Stimulated activated CD8-positive, alpha-beta memory T cell treated with anti-CD3 and anti-CD28 coated beads, Interleukin-15, amount 100 ng/mL, for 4 hours (primary cell): ENCODE measurements at places on chromosomes 1 and 21.

DNA sequence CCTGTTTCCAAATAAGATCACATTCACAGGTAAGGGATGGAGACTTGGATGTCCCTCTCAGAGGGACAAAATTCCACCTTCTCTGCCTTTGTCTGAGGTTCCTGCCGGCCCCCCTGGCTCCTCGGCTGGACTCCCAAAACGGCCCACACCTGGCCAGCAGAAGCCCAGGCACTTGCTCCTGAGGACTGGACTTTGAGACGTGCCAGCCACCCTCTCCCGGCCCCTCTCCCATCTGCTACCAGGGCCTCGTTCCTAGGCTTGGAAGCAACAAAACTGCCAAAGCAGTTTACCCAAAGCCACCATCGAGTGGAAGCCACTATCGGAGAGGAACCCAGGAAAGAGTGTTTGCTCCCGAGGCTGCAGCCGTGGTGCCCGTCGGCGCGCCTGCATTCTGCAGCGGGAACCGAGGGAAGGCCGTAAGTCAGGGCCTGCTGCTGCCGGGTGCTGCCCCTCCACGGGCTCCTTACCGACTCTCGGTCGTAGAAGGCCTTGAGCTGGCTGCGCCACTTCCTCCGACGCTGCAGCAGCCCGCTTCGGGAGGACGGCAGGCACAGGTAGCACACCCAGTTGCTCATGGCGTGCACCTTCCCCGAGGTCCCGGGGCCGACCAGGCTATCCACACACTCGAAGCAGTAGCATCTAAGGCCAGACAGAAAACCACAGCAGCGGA lies 3.5 kb downstream of the DNMT3L start:
- no peak for DNase-seq

GRCh38 chr1:11977625-11978024 lies 2.6 kb upstream of the MFN2 start:
- DNase-seq, result no peak

DNA sequence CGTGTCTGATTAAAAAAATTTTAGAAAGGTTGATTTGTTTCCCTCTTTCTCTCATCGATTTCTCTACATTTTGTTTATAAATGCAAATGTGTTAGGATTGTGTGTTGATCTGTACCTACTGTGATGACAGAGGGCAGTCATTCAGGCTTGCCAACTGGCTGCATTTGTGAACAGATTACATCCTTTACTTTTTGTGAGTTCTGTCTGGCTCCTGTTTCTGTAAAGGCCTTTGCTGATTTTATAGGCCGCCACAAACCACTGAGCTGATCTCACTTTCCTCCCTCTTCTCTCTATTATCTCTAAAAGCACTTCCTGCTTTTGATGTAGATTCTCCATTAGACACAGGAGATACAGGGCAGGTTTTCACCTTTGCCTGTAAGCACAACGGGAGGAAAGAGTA lies 106.8 kb downstream of the ESRRG start:
- DNase-seq, result no peak

DNA sequence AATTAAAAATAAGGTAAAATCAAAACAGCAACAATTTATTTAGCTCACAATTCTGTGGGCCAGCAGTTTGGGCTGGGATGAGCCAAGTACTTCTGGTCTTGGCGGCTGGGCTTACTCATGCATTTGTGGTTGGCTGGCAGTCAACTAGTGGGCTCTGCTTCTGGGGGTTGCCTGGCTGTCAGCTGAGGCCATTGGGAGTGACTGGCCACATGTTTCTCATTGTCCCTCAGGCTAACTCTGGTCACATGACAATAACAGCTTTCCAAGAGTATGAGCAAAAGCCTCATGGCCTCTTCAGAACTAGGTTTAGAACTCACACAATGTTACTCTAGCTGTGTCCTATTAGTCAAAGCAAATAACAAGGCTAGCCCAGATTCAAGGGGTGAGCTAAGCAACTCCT lies 15.6 kb upstream of the CHIA start:
- no peak for DNase-seq

DNA sequence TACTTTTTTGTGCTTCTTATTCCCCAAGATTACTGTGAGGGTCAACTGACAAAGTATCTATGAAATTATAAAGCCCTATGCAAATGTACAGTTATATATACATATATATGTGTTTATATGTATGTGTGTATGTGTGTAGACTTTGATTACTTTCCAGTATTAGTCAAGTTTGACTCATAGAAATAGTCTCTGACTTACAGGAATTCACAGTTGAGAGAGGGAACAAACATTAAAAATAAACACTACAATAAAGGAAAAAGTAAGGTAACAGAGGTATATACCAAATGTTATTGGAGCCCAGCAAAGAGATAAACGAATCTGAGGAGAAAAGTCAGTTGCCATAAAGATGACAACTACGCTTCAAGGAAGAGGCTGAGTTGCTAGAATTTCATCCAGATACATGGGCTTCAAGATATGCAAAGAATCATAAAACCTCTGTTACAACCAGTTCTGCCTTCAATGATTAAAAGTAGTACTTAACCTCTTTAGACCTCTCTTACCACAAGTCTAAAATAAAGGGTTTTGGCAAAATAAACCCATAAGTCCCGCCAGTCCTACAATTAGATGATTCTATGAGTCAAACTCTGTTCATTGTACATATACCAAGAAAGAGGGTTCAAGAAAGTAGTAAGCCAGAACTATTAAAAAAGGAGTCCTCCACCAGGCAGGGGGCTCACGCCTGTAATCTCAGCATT lies 7.2 kb downstream of the IFT25 start:
- DNase-seq, result no peak

GRCh38 chr21:33268737-33269441 lies 2.7 kb downstream of the IL10RB start:
- no peak for DNase-seq
